ENCODE measurements at places on chromosomes 11 and 22.

DNA sequence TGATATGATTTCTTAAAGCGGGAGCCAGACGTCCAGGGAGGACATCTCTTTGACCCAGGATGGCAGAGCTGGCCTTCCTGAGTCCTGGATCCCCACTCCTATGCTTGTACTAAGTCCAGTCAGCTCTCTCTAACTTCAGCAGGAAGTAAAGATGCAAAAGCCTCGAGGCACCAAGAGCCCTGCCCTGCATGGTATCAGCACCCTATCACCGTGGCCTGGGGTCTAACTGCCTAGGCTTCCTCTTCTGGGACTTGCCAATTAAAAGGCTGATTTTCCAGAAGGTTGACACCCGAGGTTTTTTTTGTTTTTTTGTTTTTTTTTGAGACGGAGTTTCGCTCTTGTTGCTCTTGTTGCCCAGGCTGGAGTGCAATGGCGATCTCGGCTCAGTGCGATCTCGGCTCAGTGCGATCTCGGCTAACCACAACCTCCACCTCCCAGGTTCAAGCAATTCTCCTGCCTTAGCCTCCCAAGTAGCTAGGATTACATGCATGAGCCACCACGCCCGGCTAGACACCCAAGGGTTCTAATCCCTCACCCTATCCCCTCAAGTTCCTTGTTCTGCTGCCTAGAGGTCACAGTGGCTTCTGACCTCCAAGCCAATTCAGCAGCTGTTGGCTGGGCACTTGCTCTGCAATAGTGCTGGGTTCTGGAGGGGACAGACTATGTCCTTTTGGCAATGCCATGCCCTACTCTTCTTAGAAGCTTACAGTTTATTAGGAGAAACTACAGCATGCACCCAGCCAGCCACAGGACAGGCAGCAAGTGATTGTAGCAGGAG is 50.6 kb upstream of the FTH1 start:
- no peak for DNase-seq

GRCh38 chr11:9160166-9160565 is 68.8 kb upstream of the SCUBE2 start:
- no peak for DNase-seq

DNA sequence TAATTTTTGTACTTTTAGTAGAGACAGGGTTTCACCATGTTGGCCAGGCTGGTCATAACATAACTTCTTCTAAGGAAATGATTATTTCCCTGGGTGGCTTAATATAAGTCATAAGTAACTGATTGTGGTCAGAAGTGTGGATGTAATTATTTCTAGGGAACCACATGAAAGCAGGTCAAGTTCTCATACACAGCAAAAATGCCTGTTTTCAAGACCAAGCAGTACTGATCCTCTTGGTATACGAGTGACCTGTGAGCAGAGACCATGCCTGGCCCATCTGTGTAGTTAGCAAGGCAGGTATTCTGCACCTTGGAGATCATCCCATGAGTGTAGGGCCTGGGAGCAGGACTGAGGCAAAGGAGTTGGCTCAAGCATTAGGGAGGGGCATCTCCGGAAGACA is 32.5 kb upstream of the NUCB2 start:
- no peak for DNase-seq

GRCh38 chr11:68406324-68407313 is 53.9 kb upstream of the PPP6R3 start:
- no peak for DNase-seq

GRCh38 chr11:19632499-19632834 is 80.2 kb upstream of the NAV2 start:
- DNase-seq: no peak

DNA sequence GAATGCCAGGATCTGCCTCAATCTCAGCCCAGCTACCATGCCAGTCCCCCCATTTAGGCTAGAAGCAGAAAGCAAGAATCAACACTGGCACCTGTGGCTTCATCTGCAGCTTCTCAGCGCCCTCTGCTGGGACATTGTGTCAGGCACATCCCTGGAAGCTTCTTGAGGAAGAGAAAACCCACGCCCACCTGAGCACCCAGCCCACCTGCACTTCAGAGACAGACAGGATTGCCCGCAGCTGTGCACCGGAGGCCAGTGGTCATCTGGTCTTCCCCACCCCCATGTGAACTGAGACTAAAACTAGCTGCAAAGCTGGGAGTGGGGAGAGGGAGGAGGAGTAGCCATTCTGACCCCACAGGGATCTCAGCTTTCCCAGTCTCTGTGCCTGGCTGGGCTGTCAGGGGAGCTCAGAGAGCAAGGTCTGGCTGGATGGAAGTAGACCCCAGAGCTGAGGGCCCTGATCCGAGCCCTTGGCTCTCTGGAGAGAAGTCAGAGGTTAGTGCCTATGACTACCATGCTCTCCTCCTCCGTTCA is 66.8 kb downstream of the FEZ1 start:
- DNase-seq: no peak

GRCh38 chr11:86773513-86774252 is 26.7 kb upstream of the PRSS23 start:
- no peak for DNase-seq

GRCh38 chr22:30016596-30016995 is 63.7 kb upstream of the HORMAD2 start:
- no peak for DNase-seq

- no peak for DNase-seq
Observed at GRCh38 chr11:66124564-66124963, 54.5 kb downstream of the PACS1 start.

DNA sequence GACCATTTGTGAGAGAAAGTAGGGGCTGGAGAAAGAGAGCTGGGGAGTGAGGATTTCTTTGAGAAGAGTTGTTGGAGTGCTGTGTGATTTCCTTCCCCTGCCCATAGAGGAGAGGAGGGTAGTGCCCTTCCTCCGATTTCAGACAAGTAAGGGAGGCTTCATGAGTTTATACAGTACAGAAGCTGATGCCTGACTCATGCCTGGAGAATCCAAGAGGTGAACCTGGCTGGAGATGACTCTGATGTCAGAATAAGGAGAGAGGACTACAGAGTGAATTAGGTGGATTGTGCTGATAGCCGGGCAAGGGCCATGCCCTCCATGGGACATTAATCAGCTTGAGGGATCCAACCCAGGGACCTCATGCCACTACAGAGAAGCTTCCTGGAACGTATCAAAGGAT is 91.6 kb downstream of the FAR1 start:
- DNase-seq: no peak

DNA sequence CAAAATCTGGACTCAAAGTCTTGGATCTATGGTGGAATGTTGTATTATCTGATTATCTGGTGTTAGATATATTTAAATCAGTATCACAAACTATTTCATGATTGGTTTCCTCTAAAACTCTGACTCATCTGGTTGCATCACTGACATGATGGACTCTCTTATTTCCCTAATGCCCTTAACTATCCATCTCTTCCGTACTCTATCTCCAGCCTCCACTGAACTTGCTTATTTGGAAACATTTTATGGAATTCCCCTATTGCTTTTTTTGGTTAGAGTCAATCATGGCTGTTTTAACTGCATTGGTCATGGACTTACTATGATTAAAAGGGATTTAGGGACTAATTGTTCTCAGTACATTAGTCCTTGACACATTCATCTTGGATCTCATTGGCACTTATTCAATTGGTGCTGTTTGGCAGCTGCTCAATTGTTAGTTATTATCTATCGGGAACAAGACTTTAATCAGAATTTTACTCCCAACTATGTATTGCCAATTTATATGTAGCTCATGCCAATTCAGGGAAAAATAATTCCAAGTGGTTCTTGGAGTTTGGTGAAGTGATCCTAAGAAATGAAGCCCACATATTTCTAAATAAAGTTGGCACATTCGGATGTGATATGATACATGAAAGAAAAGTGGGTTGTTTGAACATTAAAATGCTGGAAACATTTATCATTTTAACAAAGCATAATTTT is 942.0 kb upstream of the CCDC90B start:
- no peak for DNase-seq

DNA sequence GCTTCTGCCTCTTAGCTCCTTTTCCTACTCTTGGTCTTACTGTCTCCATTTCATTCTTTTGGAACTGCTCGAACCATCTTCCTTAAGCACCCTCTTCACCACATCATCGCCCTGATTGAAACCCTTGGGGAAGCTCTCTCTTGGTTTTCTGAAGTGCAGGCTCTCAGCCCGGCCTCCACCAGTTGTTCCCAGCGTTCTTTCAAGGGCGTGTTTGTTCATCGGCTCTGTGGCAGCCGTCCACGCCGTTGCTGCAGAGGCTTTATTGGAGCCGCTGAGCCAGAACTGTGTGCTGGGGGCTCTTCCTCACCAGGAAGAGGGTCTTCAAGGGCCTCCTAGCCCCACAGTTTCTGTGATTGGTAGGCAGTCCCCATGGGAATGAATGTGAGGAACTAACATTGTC is 214.1 kb downstream of the TBC1D22A start:
- DNase-seq: no peak

DNA sequence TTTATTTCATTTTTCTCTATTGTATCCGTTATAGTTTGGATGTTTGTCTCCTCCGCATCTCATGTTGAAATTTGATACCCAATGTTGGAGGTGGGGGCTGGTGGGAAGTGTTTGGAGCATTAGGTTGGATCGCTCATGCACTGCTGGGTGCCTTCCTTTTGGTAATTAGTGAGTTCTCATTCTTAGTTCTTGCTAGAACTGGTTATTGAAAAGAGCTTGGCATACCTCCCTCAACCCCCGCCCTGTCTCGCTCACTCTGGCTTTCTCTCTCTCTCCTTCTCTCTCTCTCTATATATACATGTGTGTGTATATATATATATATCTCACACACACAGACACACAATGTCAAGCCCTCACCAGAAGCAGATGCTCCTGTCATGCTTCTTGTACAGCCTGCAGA is 978.7 kb downstream of the DLG2 start:
- no peak for DNase-seq

DNA sequence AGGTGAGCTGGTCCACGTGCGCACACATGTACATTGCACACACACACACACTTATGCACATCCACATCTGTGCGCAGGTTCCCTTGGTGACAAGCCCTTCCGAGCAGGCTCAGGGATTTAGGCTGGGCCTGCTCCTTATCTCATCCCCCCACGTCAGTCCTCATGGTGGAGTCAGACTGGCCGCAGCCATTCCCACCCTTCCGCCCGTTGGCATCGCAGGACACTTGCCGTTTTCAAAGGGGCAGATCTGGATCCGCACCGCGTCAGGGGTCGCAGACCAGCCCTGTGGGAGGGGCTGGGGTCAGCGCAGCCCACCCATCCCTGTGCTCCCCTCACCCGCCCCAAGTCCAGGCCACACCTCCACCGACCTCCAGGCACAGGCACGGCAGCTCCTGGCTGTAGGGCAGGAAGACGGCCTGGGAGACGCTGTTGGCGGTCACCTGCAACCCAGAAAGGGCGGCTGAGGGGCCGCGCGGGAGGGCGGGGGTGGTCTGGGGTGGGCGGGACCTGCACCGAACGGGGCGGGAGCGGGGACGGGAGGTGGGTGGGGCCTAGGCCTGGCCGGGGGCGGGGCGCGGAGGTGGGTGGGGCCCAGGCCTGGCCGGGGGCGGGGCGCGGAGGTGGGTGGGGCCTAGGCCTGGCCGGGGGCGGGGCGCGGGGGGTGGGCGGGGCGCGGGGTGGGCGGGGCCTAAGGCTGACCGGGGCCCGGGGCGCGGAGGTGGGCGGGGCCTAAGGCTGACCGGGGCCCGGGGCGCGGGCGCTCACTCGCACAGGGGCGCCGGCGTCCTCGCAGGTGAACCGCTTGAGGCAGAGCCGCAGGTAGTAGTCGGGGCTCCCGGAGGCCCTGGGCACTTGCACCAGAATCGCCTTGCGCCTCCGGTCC is 13.3 kb downstream of the IL17REL start:
- no peak for DNase-seq

GRCh38 chr11:34002420-34002819 is 49.1 kb upstream of the CAPRIN1 start:
- DNase-seq: no peak

GRCh38 chr22:20107471-20107901 is 8.4 kb upstream of the RANBP1 start:
- DNase-seq: no peak

GRCh38 chr11:126336671-126337101 is 18.8 kb upstream of the ST3GAL4 start:
- no peak for DNase-seq

GRCh38 chr11:130675371-130675821 is 227.0 kb downstream of the ADAMTS15 start:
- no peak for DNase-seq

GRCh38 chr22:17884084-17884483 is 109.8 kb upstream of the BID start:
- no peak for DNase-seq

GRCh38 chr11:31419138-31419537 is 49.5 kb downstream of the DNAJC24 start:
- DNase-seq: no peak

- no peak for DNase-seq
Observed at GRCh38 chr11:69169479-69169878, 13.7 kb downstream of the SMIM38 start.

- DNase-seq: no peak
Observed at GRCh38 chr22:28826921-28827320, 26.6 kb upstream of the XBP1 start.

DNA sequence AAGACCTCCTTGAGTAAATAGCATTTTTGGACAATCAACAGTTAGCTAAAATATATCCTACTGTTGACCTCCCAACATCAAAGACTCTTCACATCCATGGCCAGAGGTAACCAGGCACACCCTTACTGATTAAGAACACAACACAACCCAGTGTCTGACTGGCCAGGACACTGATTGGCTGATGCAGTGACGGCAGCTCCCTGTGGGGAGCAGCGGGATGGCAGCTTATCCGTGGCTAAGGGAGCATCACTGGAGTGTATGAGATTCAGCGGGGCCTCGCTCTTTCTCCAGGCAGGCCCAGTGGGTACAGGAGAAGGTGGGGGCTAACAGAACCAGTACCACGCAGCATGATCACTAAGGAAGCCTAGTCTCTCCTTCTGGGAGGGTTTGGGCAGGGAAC is 10.3 kb upstream of the IL2RB start:
- DNase-seq: no peak

GRCh38 chr11:71249301-71249700 is 3.1 kb downstream of the SHANK2 start:
- DNase-seq: no peak

- DNase-seq: no peak
Observed at GRCh38 chr11:24900514-24900913, 403.7 kb downstream of the LUZP2 start.

- no peak for DNase-seq
Observed at GRCh38 chr11:59818572-59818971, 8.0 kb upstream of the MRPL16 start.

DNA sequence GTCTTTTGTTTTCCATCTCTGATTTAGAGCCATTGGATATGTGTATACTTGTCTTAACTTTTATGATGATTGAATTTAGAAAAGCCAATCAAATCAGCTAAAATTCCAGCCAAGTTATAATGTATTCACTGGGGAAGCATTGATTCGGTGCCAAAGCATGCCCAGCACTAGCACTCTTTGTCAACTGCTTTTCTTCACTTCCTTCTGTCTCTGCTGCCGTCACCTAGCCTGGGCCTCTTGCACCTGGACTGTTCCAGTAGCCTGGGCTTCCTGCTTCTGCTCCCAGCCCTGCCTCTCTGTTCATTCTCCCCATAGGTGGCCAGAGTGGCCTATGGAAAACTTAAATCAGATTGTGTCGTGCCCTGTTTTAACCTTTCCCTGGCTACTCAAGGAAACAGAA is 80.7 kb downstream of the NAV2 start:
- no peak for DNase-seq
